Stimulated activated CD4-positive, alpha-beta T cell treated with anti-CD3 and anti-CD28 coated beads, Interleukin-2, amount 100 ng/mL, for 24 hours (primary cell): ENCODE measurements at places on chromosomes 1 and 21.
A peak's percentile ranks its signal among the peaks of the same experiment; 100 is the strongest.

GRCh38 chr1:147252540-147252939, 10.1 kb downstream of the CHD1L start:
- DNase-seq = no peak

GRCh38 chr1:160708801-160709200, 2.8 kb downstream of the CD48 start:
- DNase-seq = no peak

DNA sequence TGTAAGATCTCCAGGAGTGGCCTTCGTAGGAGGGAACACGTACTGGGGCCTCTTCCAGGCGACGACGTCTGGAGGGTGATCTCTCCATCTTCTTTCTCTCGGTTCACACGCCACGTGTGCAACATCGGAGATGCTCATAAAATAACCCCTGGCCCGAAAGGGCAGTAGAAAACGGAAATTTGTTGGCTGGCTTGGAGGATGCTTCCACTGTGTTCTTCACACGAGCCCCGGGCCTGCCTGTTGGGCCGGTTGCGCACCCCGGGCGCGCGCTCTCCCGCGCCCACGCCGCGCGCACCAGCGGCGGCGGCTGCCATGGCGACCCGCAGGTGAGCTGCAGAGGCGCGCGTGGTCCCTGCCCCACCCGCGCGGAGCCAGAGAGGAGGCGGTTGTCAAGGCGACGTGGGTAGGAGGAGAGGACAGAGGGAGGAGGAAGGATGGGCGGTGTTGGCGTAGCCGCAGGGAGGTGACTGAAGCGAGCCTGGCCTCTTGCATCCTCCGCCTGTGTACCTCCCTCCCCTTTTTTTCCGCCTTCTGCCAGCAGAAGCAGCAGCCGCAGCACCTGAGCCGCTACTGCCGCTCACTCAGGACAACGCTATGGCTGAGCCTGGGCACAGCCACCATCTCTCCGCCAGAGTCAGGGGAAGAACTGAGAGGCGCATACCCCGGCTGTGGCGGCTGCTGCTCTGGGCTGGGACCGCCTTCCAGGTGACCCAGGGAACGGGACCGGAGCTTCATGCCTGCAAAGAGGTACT, at the start of gene ELAPOR1:
Gene ELAPOR1 (plus strand): TSS at position 526 of the 752 bp plus-strand sequence. CDS start 69 bp downstream, at position 595.
- DNase-seq = peak; percentile 78

GRCh38 chr1:57117753-57118152, 151.9 kb upstream of the C8B start:
- no peak for DNase-seq

DNA sequence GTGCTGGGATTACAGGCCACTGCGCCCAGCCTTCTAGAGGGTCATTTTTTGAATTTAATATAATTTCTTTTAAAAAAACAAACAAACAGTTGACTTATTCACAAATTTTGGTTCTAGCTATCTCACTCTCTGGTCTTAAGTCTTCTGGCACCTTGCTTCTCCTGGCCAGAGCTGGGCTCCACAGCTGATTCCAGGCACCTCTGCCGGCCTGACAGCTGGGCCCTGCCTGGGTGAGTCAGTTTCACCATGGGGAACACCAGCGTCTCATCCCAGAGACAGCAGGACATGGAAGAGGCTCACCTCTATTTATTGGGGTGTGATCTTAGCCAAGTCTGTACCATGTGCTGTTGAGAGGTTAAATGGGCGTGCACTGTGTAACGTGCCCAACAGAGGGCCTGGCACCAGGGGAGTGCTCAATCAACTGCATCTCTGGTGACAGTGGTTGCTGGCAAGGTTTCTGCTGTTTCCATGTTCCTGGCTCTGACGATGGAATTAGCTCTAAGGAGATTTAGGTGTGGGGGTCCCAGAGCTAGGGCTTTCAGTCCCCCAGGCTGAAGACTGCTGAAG, 956 bp downstream of the CPLANE2 start:
- peak; percentile 42 for DNase-seq

DNA sequence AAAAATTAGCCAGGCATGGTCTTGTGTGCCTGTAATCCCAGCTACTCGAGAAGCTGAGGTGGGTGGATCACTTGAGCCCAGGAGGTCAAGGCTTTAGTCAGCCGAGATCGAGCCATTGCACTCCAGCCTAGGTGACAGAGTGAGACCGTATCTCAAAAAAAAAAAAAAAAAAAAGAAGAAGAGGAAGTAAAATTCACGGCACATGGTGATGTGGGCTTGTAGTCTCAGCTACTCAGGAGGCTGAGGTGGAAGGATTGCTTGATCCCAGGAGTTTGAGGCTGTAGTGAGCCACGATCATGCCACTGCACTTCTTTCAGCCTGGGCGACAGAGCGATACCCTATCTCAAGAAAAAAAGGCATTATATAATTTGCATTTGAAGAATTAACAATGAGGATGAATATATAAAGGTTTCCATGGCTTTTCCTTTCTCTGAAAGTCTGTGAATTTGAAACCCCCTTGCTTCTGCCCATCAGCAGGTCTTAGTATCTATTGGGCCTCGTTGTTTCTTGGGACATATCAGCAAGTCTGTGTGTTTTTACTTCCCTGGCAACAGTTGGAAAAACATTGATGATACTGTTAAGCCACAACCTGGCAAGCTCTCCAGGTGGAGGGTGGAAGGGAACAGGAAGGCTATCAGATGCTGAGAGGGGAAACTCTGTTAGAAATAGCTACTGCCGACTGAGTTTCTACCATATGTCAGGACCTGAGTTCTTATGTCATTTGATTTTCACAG, 4.6 kb upstream of the PLA2G2D start:
- no peak for DNase-seq

DNA sequence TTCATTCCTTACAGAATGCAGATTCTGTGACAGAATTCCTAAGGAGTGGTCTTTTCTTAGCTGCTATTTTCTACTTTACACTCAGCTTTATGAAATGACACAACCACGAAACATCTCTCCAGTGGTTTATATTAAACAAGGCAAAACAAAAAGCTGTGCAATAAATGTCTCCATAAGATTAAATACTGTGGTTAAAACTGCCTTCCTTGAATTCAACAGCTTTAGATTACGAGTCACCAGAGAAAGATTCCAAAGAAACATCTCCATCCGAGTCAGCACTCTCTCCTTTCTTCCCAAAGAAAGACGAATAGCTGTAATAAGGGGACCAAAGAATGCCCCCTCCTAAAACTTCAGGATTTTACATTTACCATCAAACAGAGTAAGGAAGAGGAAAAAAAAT, 4.6 kb upstream of the C1orf87 start:
- DNase-seq = no peak

GRCh38 chr1:157235307-157235706, 97.1 kb upstream of the ETV3 start:
- DNase-seq = no peak

DNA sequence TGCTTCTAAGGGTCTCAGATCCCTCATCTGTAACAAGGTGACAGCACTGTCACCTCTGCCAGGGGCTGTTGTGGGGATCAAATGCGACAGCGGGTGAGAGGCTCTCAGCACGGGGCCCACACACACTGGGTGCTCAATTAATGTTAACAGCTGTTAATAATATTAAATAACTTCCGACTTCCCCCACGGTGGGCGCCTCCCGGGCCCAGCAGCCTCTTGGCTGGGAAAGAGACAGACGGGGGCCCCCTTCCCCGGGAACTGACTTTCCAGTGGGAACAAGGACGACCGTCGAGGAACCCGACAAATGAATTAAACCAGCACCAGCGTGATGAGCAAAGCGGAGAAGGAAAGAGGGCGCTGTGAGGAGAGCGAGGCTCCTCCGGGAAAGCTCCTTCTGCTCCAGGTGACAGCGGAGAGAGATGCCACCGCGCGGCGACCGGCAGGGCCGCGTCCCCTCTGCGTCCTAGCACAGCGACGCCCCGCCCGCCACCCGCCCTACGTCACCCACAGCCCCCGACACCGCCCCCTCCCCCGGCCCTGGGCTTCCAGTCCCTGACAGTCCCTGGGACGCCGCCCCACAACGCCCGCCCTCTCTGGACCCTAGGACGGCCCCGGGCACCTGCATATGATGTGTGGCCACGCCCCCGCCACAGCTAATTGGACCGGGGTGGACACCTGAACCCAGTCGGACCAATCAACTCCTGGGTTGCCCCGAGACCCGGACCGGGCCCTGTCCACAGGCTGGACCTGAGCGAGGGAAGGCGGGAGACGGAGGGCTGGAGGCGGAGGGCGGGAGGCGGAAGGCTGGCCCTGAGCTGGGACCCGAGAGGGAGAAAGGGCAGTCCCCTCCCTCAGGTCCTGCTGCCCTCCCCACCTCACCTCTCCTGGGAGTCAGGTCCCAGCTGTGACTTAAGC, 38.2 kb downstream of the MATN1 start:
- peak; percentile 27 for DNase-seq

DNA sequence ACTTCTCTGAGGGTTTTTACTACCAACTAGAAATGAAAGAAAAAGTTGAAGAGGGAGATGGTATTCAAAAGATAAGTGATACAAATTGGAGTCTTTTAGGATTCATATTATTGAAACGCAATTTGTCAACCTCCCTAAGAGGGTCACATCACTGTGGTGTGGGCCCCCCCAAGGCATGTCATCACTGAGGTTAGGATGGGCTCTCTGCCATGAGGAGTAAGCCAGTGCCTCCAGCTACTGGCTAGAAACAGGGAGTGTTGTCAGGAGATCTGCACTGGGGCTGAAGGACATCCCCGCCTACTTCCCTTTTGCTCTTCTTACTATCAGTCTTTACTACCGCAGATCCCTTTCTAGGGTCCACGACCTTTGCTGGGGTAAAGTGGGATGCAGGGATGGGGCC, 25.9 kb downstream of the ITSN1 start:
- no peak for DNase-seq

GRCh38 chr1:85264150-85264549, 4.7 kb upstream of the C1orf52 start:
- no peak for DNase-seq

DNA sequence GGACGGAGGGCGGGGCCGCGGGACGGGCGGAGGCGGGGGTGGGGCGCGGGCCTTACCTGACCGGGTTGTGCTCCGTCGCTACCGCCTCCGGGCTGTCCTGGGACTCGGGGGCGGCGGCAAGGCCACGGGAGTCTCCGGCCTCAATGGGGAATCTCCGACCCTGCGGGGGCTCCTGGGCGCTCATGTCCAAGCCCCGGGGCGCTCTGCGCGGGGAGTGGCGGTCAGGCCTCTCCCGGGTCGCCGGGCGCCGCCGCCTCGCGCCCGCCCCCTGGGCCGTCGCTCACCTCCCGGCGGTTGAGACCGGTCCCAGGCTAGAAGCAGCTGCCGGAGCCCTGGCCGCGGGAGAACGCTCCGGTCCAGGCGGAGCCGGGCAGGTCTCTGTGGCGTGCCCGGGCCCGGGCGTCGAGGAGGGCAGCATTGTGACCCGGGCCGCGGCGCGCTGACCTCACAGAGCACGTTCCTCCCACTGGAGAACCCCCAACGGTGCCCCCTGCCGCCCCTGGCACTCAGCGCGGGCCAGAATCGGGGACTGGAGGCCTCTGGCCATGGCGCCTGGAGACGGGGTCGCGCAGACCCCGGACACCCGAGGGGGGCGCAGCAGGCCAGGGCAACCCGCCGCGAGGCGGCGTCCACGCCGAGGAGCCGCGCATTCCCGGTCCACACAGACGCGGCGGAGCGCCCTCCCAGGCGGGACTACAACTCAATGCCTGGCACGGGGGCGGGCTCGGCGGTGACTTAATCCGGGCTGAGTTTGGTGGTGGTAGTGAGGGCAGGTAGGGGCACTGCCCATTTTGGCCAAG, 411 bp downstream of the FAM229A start:
- DNase-seq = peak; percentile 37

DNA sequence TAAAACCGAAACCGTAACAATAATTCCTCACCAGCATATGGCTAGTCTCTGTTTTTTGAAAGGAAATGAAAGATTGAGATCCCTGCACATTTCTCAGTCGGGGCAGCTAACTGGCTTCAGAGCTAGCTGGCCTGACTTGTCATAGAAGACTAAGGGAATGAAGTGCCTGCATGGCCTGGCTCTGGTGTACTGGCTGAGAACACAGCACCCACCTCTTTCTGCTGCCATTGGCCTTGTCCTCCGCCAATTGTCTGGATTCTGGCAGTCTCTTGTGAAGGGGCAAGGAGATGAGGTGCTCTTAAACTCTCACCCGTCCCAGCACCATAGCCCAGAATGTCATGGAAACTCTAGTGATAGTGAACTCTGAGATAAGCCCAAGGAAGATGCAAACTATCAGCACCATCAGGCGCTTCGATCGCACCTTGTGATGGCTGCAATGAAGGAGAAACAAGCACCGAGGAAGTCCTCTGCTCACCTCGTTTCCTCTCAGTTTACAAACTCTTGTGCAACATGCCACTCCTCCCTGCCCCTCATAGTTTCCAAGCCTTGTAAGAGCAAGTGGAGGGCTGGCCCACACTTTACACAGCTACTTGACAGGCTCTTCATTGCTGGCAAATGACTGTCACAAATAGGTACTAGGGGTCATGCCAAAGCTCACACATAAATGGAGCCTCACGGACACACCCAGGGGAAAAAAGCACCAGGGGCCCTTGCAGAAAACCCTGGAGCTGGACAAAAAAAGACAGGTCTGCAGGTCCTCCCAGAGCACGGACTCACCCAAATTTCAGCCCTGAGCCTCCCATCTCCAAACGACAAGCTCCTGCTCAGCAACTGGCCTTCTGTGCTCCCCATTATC, 16.4 kb downstream of the INPP5B start:
- peak; percentile 28 for DNase-seq

GRCh38 chr1:27237112-27237511, 2.7 kb downstream of the WDTC1 start:
- no peak for DNase-seq

DNA sequence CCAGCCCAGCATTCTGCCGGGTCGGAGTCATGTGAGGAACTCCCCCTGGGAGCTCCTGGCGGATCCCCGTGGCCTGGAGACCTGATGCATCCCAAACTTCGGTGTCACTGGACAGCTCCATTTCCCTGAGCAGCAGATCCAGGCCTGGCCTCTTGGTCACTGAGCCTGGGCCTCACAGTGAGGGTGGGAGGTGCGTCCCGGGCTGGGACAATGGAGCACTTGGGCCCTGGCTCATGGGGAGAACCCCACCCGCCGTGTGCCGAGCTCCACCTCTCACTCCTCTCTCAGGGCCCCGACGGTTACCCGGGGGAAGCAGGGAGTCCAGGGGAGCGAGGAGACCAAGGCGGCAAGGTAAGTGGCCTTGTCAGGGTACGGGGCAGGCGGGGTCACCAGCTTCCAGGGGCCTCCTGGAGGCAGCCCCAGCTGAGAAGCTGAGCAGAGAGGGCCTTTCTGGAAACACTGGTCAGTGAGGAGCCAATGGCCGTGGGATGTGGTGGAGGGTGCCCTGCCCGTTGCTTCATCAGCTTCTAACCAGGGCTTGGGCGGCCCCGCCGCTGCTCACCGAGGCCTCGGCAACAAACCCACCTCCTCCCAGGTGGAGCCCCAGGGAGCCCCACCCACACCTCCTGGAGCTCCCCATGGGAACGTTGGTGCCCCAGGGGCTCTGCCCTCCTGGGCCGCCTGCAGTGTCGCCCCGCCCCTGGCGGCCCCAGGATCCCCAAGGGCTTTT, 19.8 kb downstream of the COL6A2 start:
- DNase-seq = no peak

- no peak for DNase-seq
Measured at GRCh38 chr1:53061123-53061858, 722 bp upstream of the PODN start.
